ENCODE measurements at places on chromosomes 3 and 15. TPM values are rescaled to one million over a fixed set of nuclear protein-coding genes. Genes with fewer than 3 reads are reported as not detected.

The OR5K3 gene
- total RNA-seq = not detected

The TCAIM gene
- total RNA-seq = 28.9 TPM

The P2RY14 gene
- not detected for total RNA-seq

The INSYN1 gene
- total RNA-seq = 4.7 TPM

The ZNF662 gene
- 4.0 TPM for total RNA-seq

The EOMES gene
- not detected for total RNA-seq

The CPN2 gene
- total RNA-seq = 0.29 TPM

The GOLIM4 gene
- total RNA-seq = 50.1 TPM

The VPS8 gene
- total RNA-seq = 95.2 TPM

The MAGI1 gene
- total RNA-seq = 66.6 TPM

Data from osteoblast (primary cell).